ENCODE measurements at places on chromosomes 4 and X.

- DNase-seq, result no peak
Measured at GRCh38 chrX:370963-371745, 15.6 kb downstream of the PPP2R3B start.

- no peak for DNase-seq
Measured at GRCh38 chr4:111108153-111108552, 485.3 kb upstream of the PITX2 start.

DNA sequence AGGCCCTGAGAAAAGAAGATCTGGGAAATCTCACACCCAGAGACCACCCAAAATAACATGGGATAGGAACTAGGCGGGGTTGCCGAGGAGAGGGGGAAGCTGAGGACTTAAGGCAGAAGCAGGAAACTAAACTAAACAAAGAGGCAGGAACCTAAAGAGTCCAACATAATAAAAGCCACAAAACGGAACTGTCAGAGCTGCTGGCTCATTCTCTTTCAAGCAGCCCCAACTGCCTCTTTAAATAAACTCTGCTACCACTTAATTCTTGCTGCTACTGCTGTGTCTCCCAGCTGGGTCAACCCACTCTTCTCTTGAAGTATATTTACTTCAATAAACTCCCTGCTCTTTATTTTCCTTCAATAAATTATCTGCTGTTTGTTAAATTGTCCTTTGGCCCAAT lies 44.5 kb downstream of the MAGEB16 start:
- DNase-seq, result no peak

DNA sequence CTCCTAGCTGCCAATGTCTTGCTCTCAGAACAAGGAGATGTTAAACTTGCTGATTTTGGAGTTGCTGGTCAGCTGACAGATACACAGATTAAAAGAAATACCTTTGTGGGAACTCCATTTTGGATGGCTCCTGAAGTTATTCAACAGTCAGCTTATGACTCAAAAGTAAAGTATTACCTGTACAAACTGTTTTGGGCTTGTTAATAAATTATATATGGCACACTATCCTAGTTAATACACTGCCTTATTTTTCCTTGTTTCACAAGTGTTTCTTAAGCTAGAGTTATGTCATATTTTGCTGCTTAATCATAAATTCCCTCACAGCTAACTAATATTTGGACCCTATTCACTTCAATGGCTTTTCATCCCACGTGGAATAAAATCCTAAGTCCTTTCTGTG lies 45.3 kb downstream of the STK26 start:
- no peak for DNase-seq

DNA sequence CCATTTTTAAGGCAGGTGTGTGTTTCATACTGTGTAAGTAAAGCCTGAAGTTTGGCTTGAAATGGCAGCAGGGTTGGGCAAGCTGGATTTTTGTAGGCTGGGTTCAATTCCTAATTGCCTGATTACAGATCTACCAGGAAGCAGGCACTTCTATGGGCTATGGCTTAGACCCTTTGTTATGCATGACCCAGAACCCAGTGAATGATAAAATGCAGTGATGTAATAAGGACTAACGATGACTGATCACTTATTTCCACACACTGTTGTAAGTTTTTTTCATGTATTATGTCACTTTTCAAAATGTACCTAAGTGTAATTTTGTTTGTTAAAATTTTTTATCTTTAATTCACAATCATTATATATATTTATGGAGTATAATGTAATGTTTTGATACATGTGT lies 8.6 kb downstream of the LANCL3 start:
- DNase-seq, result no peak

- DNase-seq, result no peak
Measured at GRCh38 chr4:13866881-13867280, 239.4 kb upstream of the BOD1L1 start.

DNA sequence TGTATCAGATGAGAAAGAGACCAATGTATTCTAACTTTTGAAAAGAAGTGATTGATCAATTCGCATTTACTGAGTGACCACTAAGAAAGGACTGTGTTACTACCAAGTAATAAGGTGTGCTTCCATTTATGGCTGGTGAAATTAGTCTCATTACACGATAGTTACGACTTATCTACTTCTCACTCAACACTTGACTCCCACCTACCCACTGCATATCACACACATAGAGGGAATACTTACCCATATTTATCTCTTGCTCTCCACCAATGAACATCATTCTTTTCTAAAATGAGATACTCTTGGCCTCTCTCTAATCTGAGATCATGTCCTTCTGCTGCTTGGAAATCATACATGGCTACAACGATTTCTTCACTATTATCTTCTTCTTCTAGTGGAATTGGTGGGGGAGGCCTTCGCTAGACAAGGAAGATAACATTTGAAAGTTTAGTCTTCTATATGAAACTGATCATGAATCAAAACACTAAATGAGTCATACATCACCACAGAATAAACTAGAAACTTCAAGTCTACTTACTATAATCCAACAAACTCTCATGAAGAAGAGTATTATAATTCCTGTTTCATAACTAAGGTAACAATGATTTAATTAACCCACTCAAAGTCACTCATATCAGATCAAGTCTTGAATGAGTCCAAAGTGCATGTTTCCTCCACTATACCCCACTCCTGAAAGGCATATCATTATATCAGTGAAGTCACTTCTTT lies 33.7 kb upstream of the TXK start:
- no peak for DNase-seq

GRCh38 chrX:114584983-114585842 lies 1.3 kb downstream of the HTR2C start:
- no peak for DNase-seq

DNA sequence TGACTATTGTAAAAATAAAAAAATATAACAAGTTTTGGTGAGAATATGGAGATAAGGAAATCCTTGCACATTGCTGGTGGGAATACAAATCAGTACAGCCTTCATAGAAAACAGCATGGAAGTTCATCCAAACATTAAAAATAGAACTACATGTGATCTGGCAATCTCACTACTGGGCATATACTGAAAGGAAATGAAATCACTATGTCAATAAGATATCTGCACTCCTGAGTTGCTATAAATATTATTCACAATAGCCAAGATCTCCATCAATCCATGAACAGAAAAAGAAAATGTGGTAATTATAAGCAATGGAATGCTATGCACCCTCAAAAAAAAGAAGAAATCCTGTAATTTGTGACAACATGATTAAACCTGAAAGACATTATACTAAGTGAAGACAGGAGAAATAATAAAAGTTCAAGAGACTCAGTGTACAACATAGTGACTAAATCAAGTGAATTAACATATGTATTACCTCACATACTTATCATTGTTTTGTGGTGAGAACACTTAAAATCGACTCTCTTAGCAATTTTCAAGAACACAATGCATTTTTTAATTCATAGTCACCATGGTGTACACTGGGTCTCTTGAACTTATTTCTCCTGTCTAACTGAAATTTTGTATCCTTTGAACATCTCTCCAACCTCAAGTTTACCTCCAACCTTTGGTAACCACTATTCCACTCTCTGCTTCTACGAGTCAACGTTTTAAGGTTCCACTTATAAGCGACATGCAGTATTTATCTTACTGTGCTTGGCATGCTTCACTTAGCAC lies 1703.7 kb upstream of the AGA start:
- no peak for DNase-seq

- no peak for DNase-seq
Measured at GRCh38 chr4:95105983-95106382, 348.2 kb downstream of the BMPR1B start.

DNA sequence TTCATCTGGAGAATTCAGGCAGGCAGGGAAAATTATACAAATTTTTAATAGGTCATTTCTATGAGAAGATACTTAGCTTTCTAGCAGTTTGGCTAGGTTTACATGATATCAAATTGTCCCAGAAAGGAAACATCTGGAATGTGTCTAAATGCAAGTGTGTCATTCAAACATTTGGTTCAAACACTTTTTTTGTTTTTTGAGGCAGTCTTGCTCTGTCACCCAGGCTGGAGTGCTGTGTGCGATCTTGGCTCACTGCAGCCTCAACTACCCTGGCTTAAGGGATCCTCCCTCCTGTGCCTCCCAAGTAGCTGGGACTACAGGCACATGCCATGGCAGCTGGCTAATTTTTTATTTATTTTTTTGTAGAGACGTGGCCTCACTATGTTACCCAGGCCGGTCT lies 31.6 kb downstream of the SPARCL1 start:
- no peak for DNase-seq

GRCh38 chr4:152247271-152247975 lies 288.5 kb downstream of the FBXW7 start:
- no peak for DNase-seq

- DNase-seq, result no peak
Measured at GRCh38 chr4:123599061-123599919, 202.7 kb downstream of the SPRY1 start.

DNA sequence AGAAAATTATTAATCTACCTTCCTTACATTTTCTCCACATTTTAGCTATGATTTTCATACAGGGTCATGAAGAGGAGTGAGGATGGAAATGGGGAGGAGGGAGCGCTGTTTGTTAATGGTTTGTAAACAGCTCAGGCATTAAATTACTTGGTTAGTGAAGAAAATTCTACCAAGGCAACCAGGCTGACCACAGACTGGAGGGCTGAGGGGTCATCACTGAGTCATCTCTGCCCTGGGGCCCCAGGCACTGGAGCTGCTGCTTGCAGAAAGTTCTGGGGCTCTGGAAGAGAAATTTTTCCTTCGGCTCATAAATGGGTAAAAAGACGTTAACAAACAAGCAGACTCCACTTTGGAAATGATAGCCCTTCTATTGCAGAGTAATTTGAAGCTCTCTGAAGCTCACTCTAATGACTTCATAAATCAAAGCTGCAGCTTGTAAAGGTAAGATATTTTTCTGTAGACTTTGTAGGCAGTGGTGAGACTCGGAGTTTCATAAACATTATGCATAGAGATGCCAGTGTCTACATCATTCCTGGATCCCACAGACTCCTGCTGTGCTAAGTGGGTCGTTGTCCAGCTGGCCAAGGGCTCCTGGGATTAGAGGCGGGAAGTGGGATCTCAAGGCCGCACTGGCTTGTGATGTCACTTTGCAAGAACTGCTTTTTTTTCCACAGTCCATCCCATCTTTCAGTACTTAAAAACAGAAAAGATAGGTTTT lies 159.6 kb downstream of the PTTG2 start:
- DNase-seq, result no peak

DNA sequence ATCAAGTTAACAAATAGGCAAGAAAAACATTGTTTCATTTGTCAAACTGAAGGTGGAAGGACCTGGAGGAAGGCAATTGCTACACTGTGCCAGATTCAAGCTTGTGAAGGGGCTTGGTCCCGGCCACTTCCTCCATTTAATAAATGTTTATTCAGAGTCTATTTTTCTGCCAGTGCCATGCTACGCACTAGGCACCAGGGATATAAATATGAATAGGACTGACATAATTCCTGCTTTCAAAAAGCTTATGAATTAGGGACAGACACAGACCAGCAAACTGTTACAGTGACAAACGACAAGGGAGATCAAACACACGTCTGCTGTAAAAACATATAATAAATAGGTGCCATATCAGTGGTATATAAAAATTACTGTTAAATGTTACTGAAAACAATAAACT lies 571 bp downstream of the TLR6 start:
- no peak for DNase-seq

DNA sequence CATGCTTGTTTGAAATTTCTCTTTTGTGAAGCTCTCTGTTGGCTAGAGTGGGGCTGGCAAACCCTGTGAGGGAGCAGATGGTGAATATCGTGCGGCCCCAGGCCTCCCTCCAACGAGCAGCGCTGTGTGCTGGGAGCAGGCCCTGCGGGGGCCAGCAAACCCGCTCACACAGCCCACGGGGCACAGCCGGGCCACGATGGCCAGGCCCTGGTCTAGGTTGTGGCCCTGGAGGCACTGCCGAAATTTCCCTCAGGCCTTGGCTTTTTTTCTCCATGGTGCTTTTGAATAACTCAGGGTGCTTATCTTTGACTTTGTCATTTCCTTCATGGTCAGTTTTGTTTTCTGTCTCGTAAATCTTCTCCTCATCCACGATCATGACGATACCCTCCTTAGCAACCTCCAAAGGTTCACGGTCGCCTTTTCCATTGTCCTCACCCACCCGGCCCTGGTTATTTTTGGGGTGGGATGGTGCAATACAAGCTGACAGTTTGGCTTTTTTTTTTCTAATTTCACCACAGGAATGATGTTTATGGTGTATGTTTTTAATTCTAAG lies 20.7 kb downstream of the PCGF3 start:
- DNase-seq, result no peak

- no peak for DNase-seq
Measured at GRCh38 chrX:34218063-34218462, 85.9 kb upstream of the FAM47A start.

DNA sequence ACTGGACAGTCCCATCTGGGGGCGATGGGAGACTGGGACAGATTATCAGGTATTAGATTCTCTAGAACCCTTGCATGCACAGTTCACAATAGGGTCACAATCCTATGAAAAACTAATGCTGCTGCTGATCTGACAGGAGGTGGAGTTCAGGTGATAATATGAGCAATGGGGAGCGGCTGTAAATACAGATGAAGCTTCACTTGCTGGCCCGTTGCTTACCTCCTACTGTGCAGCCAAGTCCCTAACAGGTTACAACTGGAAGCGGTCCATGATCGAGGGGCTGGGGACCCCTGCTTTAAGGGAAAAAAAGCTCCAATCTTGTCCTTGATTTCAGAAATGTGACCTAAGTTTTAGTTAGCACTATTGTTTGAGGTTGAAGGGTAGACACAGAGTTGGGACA lies 175.2 kb downstream of the ZNF330 start:
- DNase-seq, result no peak

GRCh38 chr4:61996943-61997342 lies 796.8 kb downstream of the ADGRL3 start:
- no peak for DNase-seq

GRCh38 chrX:44873415-44874276 lies 658 bp downstream of the KDM6A start:
- DNase-seq, result peak; percentile 12

GRCh38 chr4:70945452-70946055 lies 43.4 kb downstream of the MOB1B start:
- DNase-seq, result no peak

DNA sequence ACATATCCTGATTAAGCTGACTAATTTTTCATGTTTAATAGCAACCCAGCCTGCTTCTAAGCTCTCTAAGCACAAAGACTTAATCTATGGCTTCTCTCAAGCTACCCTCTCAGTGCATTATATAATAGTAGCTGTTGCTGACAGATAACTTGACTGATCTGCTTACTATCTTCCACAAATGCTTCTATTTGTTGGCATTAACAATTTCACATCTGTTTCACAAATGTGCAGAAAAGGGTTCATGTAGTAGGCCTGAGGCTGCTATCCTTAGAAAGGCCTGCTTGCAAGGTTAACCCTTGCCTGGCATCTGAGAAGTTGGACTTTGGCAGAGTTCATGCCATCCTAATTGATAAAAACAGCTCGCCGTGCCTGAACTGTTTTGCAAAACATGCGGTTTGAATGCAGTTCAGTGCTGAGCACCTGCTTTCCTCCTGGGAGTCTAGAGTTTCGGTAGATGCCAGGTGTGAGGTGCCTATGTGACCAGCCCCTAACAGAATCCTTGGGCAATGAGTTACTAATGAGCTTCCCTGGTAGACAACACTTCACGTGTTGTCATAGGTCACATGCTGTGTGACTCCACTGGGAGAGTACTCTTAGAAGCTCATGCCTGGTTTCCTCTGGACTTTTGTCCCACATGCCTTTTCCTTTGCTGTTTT lies 68.4 kb downstream of the NSG1 start:
- DNase-seq, result no peak
